ENCODE measurements at places on chromosomes 6 and 20.

GRCh38 chr6:89009624-89010059, 46.2 kb upstream of the RNGTT start:
- no peak for DNase-seq

GRCh38 chr6:163298079-163298830, 116.3 kb upstream of the QKI start:
- DNase-seq: no peak

- no peak for DNase-seq
Measured at GRCh38 chr6:105485456-105485855, 82.6 kb upstream of the PREP start.

GRCh38 chr6:106981926-106982325, 7.4 kb upstream of the CD24 start:
- DNase-seq: no peak

DNA sequence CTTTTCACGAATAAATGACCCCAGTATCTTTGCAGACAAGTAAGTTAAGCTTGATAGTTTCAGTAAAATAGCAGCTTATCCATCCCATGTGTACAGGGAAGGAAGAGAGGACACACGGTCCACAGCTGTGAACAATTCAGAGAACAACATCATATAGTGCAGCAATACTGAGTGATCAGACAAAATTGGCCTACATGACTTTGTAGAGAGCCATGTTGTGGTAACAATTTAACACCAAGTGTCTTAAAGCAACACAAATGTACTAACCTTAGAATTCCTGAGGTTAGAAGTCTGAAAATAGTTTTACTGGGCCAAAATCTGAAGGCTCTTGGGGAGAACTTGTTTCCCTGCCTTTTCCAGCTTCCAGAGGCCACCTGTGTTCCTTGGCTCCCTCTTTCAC, 12.5 kb downstream of the FAM184A start:
- no peak for DNase-seq

GRCh38 chr6:167648501-167649278, 178.0 kb upstream of the AFDN start:
- DNase-seq: no peak

GRCh38 chr20:35638751-35639150, 23.1 kb downstream of the SPAG4 start:
- DNase-seq: no peak

- DNase-seq: no peak
Measured at GRCh38 chr6:16002332-16003196, 126.3 kb upstream of the MYLIP start.

DNA sequence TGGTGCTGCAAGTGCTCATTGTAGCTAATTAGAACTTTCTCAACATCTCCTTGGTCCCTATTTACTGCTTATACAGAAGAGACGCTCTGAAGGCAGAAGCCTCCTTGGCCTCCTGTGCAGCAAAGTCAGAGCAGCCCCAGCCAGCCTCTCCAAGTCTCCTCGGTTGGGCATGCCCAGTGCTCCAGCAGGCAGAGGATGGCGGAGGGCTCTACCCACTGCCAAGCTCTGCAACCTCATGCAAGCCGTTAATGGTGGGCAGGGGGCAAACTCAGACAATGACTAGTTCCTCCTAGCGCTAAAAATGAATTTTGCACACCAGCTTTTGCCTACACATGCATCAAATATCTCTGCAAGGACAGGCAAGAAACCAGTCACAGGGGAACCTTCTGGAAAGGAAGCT, 27.8 kb downstream of the NOL4L start:
- DNase-seq: no peak

DNA sequence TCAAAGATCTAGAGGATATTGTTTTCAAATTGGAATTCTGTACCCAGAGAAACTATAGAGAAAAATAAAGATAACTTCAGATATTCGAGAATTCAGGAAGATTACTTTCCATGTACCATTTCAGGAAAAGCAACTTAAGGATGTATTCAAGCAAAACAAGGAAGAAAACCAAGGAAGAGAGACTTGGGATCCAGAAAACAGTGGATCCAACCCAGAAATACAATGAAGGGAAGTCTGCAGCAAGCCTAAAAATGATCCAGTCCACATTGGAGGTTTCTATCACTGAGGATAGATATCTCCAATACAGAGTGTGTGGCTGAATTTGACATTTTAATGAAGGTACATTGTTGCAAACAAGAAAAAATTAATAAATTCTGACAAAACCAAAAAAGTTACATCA, 201.0 kb downstream of the EYA2 start:
- no peak for DNase-seq

- no peak for DNase-seq
Measured at GRCh38 chr20:22512911-22513489, 71.4 kb downstream of the FOXA2 start.

DNA sequence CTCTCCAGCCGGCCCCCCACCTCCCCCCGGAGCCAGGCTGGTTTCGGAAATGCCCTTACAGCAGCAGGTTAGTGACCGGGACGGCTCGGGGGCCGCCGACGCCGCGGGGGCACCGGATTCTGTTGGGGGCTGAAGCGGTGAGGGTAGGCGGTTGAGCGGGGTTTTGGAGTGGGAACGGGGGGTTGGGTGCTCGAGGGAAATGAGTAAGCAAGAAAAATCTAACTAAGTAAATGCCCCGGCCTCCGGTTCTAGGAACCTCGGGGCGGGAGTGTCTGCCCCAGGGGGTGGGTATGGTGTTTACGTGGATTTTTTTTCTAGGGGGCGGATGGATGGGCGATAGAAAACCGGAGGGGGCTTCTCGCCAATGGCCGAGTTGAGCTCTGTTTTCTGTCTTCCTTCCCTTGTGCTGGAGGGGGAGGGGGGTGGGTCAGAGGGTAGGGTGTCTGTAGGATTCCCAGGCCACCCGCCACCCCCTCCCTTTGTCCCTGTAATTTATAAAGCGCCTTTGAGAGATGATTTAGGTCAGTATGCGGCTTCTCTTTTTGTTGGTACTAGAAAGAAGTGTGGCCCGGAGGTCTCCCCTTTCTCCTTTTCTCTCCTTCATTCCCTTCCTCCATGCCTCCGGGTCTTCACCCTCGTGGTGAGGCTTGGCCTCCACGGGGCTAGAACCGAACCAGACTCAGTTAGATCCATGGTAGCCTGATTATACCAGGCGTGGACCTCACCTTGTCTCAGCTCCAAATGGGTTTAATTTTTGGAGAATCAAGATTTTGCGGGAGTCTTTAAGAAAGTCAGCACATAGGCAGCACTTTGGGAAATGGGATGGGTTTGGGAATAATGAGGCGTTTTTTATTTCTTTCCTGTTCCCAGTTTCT, 2.3 kb downstream of the E2F3 start:
- DNase-seq: peak; percentile 73

GRCh38 chr6:109781001-109781400, 89.9 kb downstream of the FIG4 start:
- no peak for DNase-seq

DNA sequence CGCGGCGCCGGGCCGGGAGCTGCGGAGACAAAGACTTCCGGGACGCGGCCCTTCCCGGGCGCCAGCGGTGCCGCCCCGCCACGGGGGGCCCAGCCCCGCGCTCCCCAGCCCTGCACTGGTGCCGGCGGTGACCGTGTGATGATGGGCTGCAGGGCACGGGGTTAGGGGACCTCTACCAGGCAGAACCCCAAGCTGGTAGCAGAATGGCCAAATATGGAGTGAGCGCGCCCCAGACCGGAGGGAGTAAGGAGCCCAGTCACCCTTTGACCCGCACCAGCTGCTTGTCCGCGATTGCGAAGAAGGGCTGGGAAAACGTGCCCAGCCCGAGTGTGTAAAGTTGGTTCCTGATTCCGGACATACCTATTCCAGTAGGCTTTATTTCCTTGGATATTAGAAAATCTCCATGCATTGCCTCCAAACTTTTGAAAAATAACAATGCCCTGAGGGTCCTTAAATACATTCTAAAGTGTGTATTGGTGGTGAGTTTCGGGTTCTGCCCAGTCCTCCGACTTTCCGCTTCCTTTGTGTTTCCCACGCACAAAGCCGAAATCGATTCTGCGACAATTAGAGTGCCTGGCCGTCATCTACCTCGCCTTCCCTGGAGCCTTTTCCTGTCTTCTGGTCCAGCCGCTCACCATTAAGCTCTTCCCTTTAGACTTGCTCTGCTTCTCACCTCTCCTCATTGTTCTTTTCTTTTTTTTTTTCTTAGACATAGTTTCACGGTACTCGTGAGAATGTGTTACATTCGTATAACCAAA, 1.1 kb downstream of the ABRACL start:
- no peak for DNase-seq

Measured in activated T-cell treated with anti-CD3 and anti-CD28 coated beads, Interleukin-2, amount 50 U/mL, for 1 hour (primary cell).